ENCODE measurements at places on chromosomes 2 and 18.

- no peak overlapping the region for H3K27ac ChIP-seq
- no peak overlapping the region for H3K4me3 ChIP-seq
- DNase-seq: no peak
Observed at GRCh38 chr18:8368512-8369217, 240.6 kb upstream of the RAB12 start.

DNA sequence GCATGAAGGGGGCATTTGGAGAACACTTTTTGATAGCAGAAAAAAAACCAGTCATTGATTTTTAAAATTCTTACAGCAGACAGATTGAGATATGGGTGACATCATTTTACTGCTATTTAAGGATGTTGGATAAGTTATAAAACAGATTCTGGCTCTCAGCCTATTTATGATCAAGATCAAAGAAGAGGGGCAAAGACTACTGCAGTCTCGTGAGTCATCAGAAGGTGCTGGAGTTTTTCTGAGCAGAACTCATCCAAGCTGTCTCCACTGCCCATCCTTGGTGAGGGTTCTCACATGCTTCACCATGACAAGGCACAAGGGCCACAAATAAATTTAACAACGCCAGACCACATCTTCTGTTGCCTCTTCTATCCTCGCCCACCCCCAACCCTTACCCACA, 58.8 kb downstream of the ST6GAL2 start:
- no peak for DNase-seq
- H3K4me3 ChIP-seq: no peak overlapping the region
- no peak overlapping the region for H3K27ac ChIP-seq
- H3K27me3 ChIP-seq: no peaks in the 10 kb centered on the region

DNA sequence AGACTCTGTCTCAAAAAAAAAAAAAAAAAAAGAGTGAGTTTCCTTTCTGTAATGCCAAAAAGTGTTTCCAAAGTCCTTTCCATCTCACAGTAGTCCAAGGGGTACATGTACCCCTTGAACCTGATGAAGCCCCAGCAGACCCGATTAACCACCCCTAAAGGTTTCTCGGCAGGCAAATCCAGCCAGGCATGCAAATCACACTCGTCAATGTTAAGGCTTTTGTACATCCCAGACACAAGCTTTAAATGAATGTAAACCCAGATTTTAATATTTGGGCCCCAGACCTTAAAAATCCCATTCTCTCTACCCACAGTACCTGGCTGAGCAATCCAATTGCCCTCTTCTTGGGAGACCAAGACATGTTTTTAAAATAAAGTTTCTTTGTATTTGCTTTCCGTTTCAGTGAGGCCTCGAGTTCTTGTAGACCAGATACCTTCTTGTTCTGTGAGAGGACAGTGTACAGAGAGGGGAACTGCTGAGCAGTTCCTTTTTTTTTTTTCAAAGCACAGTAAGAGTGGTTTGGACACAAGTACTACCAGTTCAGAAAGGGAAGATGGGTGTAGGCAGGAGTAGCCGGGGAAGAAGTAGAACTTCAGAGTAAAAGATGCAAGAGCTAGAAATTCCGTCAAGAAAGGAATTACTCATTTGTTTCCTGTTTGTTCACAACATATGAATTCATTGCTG, at the start of gene NLRC4:
Gene NLRC4 (minus strand): TSS at position 465 of the 684 bp plus-strand sequence. CDS start 8,111 bp downstream, outside the sequence.
- peak within 1 kb of the TSS; percentile 71 for H3K27ac ChIP-seq
- H3K27me3 ChIP-seq: no peaks in the 10 kb centered on the region
- H3K36me3 ChIP-seq: no peaks in the 10 kb centered on the region
- no peaks in the 10 kb centered on the region for H3K4me1 ChIP-seq
- H3K4me3 ChIP-seq: peak within 1 kb of the TSS; percentile 15

GRCh38 chr2:237487496-237487895, 445 bp downstream of the MLPH start:
- H3K27ac ChIP-seq: peak overlapping the region; percentile 92
- H3K36me3 ChIP-seq: no peaks in the 10 kb centered on the region
- peaks cover 18% of the 10 kb centered on the region for H3K4me1 ChIP-seq
- peaks cover 51% of the 10 kb centered on the region for H3K27me3 ChIP-seq
- DNase-seq: peak; percentile 60

Measured in stomach (tissue), 19 donors.